ENCODE measurements at places on chromosomes 3 and 15.

- DNase-seq, result no peak
Observed at GRCh38 chr15:31471731-31472430, 145.2 kb downstream of the KLF13 start.

- DNase-seq, result peak; percentile 43
Observed at GRCh38 chr15:29183071-29183831, 86.4 kb downstream of the NSMCE3 start.

GRCh38 chr15:58497046-58497785, 65.4 kb downstream of the LIPC start:
- no peak for DNase-seq

- DNase-seq, result no peak
Observed at GRCh38 chr3:55352668-55353067, 134.4 kb downstream of the WNT5A start.

DNA sequence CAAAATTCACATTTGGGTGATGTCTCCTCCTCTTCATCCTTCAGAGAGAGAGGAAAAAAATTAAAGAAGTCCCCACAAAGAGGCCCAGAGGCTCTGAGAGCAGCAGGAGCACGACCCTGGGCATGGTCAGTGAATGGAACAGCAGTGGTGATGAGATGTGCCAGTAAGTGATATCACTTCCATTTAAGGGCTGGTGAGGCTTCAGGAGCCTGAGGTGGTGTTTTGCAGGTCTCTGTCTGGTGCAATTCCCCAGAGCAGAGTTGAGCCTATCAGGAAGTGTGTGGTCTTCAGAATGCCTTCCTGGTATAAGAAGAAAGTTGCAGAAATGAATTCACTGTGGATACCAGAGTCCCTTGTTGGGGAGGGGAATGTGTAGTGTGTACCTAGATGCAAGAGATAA, 21.4 kb downstream of the ERICH6 start:
- DNase-seq, result no peak

GRCh38 chr15:99165956-99166689, 61.2 kb downstream of the SYNM start:
- no peak for DNase-seq

DNA sequence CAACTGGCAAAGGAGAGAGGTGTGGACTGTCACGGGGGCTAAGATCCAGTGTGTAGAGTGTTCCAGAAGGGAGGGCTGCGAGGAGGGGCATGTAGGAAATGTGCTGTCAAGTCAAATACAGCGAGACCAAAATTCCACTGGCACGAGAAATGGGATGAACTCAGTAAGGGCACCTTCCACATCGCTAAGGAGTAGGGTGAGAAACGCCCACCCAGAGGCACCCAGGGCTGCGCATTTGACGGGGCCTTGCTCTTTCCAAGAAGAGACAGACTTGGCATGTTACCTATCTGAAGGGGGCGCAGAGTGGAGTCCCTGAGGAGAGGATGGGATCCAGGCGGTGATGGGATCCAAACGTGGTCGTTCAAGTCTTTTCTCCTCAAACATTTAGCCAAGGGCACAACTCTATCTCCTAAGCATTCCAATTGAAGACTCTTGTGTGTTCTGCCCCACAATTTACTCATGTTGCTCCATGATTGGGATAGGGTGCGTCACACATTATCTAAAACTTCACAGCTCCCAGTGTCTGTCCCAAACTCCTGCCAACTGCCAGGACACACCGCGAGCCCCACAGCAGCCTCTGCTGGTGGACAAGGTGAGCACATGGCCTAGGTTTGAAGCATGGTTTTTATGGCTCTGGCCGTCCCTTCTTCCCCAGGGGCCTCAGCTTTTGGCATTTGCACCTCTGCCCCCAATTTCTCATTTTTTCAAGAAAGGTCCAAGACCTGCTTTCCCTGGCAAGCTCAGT, 7.6 kb downstream of the SELENOS start:
- no peak for DNase-seq

- DNase-seq, result no peak
Observed at GRCh38 chr3:21889166-21889565, 138.2 kb upstream of the ZNF385D start.

DNA sequence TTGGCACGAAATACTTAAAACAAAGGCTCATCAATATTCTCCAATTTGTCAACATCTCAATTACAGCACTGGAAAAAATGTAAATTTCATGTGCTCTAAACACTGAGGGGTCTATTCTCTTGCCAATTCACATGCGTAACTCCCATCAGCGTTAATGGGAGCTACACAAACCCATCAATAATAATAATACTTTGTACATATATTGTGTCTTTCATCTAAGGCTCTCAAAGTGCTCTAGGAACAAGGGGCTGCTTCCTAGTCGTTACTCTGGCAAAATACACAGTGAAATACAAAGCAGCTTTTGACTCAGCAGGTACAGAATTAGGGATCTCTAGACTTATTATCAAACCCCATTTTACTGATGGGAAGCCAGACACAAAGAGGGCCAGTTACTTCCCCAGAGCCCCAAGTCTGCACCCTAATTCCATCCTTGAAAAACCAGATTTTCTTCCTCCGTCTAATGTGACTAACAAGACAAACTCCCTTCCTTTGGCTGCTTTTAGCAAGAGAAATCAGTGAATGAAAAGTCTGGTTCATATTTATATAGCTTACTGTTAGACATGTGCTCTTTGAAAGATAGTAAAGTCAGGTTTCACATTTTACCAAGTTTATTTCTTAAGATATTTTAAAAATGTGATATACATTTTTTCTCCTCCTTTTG, 20.0 kb downstream of the MEIS2 start:
- no peak for DNase-seq

GRCh38 chr3:66428733-66429132, 72.1 kb downstream of the LRIG1 start:
- peak; percentile 58 for DNase-seq

GRCh38 chr3:109784852-109785631, 447.7 kb upstream of the DPPA4 start:
- no peak for DNase-seq
